ENCODE measurements at places on chromosomes 4 and X.
A peak's percentile ranks its signal among the peaks of the same experiment; 100 is the strongest.

- no peak for DNase-seq
These were observed 62.6 kb upstream of the GYPA start for GRCh38 chr4:144203155-144203554.

GRCh38 chr4:61771056-61771455 lies 570.9 kb downstream of the ADGRL3 start:
- DNase-seq, result no peak

DNA sequence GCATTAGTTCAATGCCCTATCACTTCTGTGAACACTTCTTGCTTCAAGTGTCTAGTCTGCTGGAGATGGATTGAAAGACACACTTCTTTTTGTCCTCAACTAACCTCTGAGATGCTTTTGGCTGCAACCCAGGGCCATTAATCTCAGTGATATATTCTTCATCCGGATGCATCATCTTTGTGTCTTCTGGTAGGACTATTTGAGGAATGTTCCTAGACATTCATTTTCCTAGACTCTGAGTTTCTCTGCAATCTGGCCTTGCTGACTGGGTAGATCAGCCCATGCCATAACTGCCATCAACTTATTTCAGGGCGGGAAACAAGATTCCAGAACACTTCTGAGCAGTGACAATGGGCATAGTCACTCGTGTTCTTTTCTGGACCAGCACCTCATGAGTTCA lies 329.4 kb downstream of the PDGFC start:
- no peak for DNase-seq

DNA sequence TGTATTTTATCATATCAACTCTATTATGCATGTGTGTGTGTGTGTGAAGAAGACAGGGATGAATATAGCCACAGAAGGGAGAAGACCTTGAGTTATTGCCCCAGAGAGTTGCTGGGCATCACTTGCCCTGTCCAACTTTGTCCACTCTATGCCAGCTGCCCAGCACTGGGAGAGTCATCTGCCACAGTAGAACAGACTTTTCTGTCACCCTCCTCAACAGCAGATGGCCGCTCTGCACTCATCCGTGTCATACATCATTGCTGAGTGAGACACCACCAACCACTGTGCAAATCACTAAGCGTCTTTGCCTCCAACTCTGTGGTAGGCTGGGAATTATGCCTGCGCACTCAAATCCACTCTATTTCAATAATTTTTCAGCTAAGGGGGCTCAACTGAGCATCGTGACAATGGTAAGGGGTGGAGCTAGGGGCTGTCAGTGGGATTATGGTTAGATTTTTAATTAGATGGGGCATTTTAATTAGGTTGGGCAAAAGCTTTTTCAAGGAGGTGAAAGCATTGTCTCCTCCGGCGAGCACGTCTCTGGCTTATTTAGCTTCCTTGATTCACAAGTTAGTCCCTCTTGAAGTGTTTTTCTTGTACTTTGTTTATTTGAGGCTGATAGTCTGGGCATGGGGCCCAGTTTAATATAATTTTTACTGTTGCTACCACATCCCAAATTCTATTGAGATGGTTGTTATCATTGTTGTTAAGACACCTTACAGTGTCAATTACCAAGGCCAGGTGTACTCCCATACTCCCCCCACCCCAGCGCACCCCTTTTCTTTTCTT lies 100.1 kb upstream of the KLF3 start:
- DNase-seq, result peak; percentile 29

- DNase-seq, result no peak
These were observed 78.3 kb upstream of the UNC5C start for GRCh38 chr4:95627024-95627605.

- peak; percentile 37 for DNase-seq
These were observed 61.6 kb downstream of the SAT1 start for GRCh38 chrX:23844502-23845138.

- peak; percentile 3 for DNase-seq
These were observed 36.0 kb downstream of the BST1 start for GRCh38 chr4:15738877-15739276.

DNA sequence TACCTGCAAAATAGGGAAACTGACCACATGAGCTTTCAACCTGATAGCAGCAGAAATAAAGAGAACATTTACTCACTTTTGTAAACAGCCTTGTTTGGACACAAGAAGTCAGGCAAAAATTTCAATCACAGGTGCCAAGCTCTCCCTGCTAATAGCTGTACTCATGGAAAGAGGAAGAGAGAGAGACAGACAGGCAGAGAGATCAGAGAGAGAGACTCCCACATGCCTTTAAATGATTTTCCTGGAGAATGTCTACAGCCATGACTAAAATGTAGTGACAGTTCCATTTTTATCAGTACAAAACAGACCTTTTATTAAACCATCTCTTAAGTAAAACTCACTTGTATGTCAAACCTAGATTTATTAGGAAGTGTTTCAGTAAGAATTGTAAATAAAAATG lies 752.9 kb downstream of the TRAM1L1 start:
- no peak for DNase-seq

DNA sequence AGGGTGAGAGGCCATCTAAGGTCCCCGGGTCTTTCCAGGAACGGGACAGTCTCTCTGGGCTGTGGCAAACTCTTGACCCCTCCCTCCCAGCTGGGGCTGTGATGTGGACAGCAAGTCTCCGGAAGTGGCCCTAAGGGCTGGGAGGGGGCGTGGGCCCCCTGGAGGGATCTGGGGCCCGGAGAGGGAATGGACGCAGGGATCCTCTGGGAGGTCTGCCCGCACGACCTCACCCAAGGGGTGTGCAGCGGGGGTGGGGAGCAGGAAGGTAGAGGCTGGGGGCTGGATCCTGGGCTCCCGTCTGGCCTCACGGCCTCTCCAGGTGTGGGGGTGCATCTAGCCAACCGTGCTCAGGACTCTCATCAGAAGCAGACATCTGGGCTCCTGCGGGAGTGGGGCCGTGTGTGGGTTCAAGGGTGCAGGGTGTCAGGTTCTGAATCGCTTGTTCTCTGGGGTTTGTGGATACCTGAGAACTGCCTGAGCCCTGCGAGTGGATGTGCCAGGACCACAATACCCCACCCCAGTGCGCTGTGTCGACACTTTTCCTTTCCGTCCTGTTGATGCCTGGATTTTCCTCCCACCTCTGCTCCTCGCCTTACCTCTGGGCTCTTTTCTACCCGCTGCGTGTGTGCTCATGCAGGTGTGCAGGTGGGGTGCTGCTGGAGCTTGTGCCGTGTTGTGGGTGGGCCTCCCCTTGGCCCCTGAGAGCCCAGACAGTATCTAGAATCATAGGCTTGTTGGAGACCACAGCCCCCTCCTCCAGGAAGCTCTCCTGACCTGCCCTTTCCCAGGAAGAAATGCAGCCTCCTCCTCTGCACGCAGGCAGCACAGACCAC lies 915 bp downstream of the CPZ start:
- no peak for DNase-seq

DNA sequence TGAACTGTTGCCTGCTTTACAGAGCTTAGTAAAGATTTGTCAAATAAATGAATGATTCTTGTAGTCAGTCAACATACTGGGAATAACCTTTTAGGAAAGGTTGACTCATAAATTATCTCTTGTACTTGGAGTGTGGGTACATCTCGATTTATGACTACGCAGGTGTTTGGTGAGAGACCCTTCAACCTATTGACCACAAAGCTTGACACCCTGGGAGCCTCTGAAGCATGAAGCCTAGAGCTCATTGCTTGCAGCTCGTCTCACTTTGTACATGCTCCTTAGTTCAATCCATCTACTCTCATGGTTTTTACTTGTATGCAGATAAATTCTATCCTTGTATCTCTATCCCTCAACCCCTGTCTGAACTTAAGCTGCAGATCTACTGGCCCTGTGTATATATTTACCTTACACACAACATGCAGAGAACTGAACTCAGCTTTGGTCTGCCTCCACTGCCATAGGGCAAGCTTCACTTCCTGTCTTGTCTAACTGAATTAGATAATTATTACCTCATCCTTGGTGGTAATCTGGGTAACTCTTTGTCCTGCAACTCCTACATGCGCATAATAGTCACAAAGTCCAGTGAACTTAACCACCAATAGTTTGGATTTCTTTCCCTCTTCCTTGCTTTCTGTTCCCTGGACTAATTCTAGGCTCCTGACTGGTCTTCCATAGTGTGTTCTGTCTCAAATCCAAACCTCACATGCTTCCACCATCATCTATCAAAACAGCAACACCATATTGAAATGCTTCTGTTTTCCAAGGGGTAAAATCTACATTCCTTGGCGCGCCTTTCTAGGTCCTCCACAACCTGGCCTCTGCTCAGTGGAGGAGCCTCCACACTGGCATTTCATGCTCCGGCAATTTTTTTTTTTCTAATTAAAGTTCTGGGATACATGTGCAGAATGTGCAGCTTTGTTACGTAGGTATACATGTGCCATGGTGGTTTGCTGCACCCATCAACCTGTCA lies 32.2 kb upstream of the FAT1 start:
- DNase-seq, result no peak

DNA sequence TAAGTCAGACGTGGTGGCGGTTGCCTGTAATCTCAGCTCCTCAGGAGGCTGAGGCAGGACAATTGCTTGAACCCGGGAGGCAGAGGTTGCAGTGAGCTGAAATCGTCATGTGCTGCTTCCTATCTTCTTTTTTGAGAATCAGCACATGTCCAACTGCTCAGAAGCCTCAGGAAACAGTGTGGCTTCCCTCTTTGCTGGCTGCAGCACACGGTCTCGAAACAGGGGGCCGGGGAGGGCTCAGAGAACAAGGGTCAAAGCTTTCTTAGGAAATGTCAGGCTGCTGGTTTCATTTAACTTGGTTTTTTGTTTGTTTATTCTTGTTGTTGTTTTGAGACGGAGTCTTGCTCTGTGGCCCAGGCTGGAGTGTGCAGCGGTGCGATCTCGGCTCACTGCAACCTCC lies 31.3 kb downstream of the CRLF2 start:
- no peak for DNase-seq

DNA sequence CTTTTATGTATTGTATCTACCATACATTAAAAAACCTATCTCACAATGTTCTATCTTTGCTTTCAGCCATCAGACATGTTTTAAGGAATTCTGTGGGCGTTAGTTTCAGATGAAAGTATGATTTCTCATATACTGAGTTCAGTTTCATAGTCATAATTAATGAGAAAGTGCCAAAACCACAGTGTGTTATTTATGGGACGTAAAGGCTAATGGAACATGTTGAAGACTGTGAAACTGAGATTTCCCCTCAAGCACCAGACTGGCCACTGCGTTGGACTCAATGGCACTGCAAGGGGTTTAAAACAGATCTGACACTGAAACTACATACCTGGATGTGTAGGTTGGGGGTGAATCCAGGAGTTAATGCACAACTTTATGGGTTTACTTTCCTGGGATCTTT lies 32.0 kb downstream of the F8 start:
- DNase-seq, result no peak

GRCh38 chr4:147421456-147421855 lies 59.4 kb upstream of the EDNRA start:
- DNase-seq, result no peak

DNA sequence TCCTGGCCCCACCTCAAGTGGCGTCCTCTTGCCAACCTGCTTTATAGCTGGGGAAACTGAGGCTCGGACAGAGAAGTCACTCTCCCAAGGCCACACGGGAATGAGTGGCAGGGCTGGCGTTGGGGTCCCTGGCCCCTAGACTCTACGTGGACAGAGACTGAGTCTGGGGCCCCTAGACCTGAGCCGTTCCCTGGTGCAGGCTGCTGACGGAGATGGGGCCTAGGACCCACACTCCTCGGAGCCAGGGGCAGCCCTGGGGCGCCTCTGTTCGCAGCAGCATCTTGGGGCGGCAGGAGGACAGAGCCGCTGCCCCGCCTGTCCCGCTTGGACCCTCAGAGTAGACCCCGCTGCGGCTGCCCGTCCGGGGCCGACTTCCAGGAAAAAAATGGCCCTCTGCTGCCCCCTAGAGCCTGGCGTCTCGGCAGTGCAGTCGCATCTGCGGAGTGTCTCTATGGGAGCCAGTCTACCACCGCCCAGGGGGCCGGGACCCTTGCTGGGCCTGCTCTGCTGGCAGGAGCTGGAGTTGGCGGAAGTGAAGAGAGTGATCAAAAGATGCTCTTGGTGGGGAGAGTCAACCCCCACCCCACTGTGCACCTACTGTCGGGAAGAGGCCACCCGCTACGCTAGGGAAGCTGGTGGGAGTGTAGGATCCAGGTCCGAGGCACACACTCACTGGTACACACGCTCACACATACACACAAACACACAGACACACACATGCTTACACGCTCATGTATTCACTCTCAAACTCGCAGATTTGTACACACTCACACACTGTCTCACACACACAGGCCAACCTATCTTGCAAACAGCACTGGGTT lies 220.1 kb downstream of the AFAP1 start:
- peak; percentile 42 for DNase-seq

DNA sequence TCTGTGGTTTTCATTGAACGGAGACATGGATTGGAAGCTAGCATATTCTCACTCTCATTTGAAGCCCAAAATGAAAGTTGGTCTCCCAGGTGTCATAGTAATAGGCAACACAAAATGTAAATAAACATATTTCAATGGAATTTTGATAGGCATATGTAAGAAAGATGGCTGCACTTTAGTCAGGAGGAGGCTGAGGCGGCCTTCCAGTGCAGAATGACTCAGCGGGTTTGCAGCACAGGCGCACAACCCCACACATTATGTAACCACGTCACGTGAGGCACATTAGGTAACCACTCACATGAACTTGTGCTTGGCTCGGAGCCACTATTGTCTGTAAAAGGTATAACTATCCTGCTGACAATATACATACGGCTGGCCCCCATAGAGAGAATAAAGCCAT lies 381.7 kb downstream of the GPAT3 start:
- no peak for DNase-seq

GRCh38 chrX:155213731-155214130 lies 2.5 kb upstream of the VBP1 start:
- no peak for DNase-seq

- no peak for DNase-seq
These were observed 205.1 kb upstream of the UGT8 start for GRCh38 chr4:114393295-114394038.

DNA sequence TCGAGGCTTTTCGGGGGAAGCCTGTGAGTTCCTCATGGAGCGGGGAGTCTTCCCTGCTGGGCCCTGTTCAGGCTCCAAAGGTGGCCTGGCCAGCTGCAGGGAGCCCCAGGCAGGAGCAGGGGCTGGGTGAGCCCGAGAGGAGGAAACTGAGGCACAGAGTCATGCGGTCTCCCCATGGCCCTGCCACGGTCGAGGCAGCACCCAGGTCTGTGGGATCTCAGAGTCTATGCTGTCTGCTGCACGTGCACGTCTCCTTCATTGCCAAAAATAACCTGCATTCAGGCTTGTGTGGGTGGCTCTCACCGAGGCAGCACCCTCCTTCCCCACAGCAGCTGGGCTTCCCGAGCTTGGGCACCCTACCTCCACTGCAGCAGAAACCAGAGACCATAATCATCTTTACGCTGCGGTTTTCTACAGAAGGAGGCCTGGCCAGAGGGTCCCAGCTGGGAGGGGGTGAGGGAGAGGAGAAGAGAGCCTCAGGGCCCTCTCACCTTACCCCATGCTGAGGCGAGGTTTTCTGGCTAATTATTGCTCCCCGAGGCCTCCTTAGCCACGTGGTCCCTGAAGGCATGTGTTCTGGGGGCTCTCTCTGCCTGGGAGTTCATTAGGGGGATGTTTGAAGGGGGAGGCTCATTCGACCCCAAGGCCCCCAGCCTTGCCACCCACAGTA lies 64.3 kb downstream of the CPZ start:
- DNase-seq, result no peak

All from cerebellar cortex (tissue), 1 donor.